MCF 10A (cell line): ENCODE measurements at places on chromosomes 4 and X.
A peak's percentile ranks its signal among the peaks of the same experiment; 100 is the strongest.

DNA sequence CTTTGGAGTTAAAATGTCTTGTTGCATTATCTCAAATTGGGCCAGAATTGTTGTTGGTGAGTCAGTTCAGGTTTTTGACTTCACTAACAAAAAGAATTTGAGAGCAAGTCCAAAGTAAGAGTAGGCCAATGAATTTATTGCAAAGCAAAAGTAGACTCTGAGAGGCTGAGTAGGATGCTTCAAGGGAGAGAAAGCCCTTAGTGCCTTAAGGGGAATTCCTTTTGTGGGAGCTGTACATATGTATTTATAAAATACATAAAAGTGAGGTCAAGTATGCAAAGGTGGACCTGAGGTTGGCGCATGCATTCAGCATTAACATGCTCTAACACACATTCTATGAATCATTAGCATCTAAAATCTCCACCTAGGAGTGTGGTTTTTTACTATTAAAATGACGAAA is 565.4 kb downstream of the GRXCR1 start:
- peak; percentile 58 for DNase-seq

DNA sequence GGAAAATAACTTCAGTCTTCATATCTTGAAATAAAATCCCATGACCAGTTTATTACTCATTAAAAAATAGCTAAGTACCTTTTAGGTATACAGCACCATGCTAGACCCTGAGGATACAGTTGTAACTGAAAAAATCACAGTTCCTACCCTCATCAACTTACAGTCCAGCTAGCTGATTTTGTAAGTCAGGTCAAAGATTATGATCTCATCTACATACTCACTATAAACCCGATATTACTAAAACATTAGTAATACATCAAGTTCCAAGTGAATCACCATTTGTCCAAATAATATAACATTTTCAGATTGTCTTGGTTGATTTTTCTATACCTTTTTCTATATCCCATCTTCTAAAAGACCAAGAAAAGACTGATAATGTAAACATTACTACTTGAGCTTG is 333.9 kb downstream of the INPP4B start:
- no peak for DNase-seq

DNA sequence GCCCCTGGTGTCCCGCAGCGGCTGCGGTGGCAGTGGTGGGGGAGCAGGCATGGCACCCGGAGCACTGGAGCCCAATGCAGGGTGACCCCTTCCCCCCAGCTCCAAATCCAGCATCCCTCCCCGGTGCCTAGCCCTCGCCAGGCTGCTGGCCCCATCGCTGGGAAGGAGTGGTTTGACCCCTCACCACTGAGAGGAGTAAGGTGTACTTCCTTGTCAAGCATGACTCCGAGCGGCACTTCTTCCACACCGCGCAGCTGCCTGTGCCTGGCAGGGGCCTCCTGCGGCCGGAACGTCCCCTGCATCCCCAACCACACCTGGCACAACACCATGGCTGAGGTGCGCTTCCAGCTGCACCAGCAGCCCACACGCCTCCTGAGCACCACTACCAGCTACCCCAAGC is 27.0 kb downstream of the LRPAP1 start:
- DNase-seq: no peak

GRCh38 chrX:37817579-37817978 is 29.8 kb downstream of the DYNLT3 start:
- DNase-seq: no peak

DNA sequence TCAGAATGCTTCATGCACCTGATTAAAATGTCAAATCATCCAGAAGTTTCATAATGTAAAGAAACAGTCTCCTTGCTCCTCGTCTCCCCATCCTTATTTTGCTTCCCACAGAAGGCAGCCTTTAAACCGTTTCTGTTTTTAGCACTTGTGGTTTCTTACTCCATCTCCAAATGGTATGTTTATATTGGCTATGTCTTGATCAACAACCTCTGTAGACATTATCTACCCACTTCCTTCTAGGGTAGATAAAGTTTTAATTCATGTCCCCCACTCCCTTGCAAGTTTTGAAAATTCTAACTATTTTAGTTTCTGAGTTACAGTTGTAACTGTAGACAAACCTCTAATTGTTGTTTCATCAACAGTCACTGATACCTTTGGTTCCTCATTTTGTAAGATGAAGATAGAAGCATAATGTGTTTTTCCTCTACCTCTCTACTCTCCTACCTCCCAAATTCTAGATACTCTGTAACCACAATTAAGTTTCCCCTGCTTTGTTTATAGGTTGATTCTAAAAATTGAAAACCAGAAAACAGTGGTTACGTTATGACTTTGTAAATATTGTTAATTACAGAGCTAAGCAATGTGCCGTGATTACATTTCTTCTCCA is 291.7 kb upstream of the GATB start:
- no peak for DNase-seq

DNA sequence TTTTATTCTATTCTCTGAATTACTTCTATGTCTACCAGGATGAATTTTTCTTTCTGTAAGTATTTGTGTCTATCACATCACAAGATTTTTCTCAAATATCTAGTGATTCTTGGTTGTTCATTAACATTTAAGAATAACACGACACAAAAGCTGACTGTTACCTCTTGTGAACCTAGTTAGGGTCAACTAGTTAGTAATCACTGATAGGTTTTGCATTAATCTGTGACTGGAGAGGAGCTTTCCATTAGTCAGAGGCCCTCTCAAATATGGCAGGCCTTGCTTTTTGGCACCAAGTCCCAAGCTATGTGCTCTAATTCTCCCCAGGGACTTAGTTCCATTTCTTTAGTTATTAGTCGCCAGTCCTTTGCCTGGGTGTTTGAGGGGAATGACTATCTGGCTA is 259.2 kb downstream of the CFAP299 start:
- DNase-seq: no peak

- DNase-seq: no peak
Observed at GRCh38 chr4:120198411-120198810, 131.8 kb upstream of the MAD2L1 start.
